ENCODE measurements at places on chromosomes 4 and X.

GRCh38 chr4:162274354-162274753 is 110.6 kb upstream of the FSTL5 start:
- DNase-seq: no peak

DNA sequence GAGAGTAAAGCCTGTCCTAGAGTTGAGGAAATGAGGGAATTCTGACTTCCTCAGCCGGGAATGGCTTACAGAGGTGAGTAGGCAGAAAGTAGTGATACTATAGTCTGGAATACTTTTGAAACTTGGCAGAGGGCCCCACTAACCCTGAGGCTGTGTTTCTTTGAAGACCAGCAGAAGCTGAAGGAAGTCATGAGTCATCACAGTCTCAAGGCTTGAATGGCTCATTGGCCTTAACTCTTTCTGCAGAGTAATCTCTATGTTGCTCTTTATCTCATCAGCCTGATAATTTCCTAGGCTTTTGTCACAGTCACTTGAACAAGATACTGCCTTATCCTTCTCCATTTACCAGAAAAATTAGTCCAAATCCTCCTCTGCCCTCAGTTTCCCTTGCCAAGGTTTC is 80.8 kb downstream of the ANKRD50 start:
- DNase-seq: no peak

DNA sequence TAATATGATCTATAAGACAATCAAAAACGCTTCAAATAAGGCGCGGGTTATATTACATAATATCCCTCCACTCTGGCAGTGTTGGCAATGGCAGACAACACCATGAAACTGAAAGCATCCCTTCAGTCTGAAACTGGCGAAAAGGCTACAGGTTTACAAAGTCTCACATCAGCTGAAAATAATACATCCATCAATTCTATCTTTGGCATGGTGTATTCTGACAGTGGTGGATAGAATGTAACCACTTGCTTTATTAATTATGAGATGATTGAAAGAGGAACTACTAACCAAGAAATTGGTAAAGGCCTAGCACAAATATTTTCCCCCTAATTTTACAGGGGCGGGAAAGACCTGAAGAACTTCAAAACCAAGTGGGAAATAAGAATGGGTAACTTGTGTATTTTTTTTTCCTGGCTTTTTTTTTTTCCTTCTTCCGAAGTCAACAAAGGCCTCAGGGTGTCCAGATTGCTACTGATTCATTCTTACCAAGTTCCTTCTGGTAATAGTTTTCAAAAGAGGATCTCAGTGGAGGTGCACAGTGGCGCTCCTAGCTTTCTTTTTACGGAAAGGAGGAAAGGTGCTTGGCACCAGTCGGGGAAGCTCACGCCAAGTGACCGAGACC is 728 bp downstream of the UBA6 start:
- DNase-seq: no peak

- no peak for DNase-seq
These were observed 1.2 kb upstream of the EBP start for GRCh38 chrX:48520455-48520854.

DNA sequence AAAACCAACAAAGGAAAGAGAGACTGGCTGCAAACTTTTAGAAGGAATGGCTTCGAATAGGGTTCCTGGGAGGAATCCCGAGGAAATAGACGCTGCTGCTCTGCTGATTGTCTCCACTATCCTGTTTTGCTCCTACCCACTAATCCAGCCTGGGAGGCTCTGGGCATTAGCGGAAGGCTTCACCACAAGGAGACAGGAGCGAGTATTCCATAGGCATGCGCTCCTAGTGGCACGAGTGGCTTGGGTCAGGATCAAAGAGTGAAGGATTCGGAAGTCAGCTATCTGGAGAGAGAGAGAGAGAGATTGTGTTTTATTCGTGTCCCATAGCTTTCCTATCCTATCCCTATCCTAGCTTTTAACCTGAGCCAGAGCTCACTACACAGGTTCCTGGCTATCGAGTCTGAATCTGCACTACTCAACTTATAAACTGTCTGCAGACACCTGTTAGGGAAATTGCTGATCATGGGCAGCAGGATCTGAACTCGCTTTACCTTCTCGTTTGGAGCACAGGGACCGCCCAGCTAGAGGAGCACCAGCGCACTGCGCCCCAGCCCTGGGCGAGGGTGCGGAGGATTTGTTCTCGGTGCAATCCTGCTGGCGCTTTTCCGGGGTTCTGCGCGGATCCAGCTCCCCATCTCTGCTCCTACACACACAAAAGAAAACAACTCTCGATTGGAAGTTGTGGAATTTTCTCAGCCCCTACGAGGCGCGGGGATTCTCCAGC is 740 bp upstream of the NPY2R start:
- no peak for DNase-seq

DNA sequence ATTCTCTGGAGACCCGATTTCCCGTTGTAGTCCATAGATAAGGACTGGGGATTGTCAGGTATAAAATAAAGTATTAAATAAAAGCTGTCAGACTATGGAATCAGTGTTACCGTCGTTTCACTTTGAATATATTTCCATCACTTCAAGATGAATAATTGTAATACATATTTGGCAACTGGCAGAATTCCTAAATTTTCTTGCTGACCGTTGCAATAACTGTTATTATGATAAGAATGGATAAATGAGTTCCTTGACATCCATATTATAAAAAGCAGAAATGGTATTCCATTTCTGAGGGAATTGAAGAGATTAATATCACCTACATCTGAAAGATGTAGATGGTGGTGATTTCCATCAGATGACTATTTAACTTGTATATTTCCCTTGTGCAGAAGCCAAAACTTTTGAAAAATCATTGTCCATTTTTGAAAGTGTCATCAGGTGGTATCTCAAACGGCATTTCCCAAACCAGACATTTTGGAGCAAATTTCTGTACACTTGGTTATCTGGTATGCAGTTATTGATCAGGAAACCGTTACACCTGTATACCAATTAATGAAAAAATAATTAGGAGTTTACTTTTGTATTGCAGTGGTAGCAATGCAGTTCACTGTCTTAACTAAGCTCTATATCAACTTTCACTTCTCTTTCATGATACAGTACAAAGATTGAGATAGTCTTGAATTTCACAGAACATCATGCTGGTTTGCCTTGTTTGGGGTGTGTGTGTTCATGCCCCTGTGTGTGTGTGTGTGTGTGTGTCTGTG is 878.5 kb downstream of the PCDH18 start:
- DNase-seq: no peak

Measured in NCI-H774 (cell line).